Stimulated activated CD8-positive, alpha-beta memory T cell treated with anti-CD3 and anti-CD28 coated beads, Interleukin-4, amount 100 ng/mL, for 1 hour (primary cell): ENCODE measurements at places on chromosomes 2 and 18.

DNA sequence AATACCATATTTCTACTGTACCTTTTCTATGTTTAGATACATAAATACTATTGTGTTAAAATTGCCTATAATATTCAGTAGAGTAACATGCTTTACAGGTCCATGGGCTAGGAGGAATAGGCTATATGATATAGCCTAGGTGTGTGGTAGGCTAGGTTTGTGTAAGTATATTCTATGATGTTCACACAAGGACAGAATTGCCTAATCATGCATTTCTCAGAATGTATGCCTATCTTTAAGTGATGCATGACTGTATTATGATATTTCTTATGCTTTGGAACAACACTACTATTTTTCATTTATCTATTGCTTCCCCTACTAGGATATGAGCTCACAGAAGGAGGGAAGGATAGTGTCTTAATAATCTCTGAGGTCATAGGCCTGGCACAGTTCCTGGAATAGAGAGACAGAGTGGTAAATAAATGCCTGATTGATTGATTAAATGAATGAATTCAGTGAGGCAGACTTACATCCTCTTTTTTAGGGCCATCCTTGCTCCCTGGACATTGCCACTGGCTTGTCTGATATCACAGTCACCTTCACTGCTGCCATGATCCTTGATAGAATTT, 121.0 kb downstream of the MYO3B start:
- no peak for DNase-seq

GRCh38 chr2:160418398-160418765, 75.2 kb downstream of the RBMS1 start:
- no peak for DNase-seq

- no peak for DNase-seq
These were observed 1465.5 kb downstream of the SUCLG1 start for GRCh38 chr2:82993609-82994008.

GRCh38 chr2:68302281-68302875, 17.4 kb downstream of the CNRIP1 start:
- no peak for DNase-seq

- DNase-seq: no peak
These were observed 35.3 kb downstream of the LRRFIP1 start for GRCh38 chr2:237662671-237663093.
